ENCODE measurements at places on chromosomes 7 and 10. TPM values are rescaled to one million over a fixed set of nuclear protein-coding genes. Genes with fewer than 3 reads are reported as not detected.

The CASTOR2 gene
- 39.6 TPM for total RNA-seq

The WDR86 gene
- total RNA-seq = 71.8 TPM

The TRPV6 gene
- 1.9 TPM for total RNA-seq

The TMEM176A gene
- 18.2 TPM for total RNA-seq

The PRPS1L1 gene
- total RNA-seq = not detected

The RAMP3 gene
- not detected for total RNA-seq

The SSC4D gene
- total RNA-seq = 17.3 TPM

The OGDHL gene
- total RNA-seq = 35.4 TPM

The DPYSL4 gene
- total RNA-seq = 58.0 TPM

The RNF133 gene
- total RNA-seq = 0.80 TPM

The DRGX gene
- not detected for total RNA-seq

The COL17A1 gene
- total RNA-seq = not detected

The IFIT2 gene
- total RNA-seq = not detected

The VWA2 gene
- not detected for total RNA-seq

The NANOS1 gene
- 1.5 TPM for total RNA-seq

The SLIT1 gene
- total RNA-seq = 11.0 TPM

The NPFFR1 gene
- total RNA-seq = not detected

The GDF10 gene
- 4.0 TPM for total RNA-seq

The SP4 gene
- 8.7 TPM for total RNA-seq

The ELOVL3 gene
- total RNA-seq = not detected

The ADAMTS14 gene
- total RNA-seq = 0.63 TPM

The FAM25G gene
- not detected for total RNA-seq

The MORN4 gene
- total RNA-seq = 16.8 TPM

The TBX20 gene
- 240 TPM for total RNA-seq

The GIMAP7 gene
- not detected for total RNA-seq

The CRHR2 gene
- total RNA-seq = 0.92 TPM

The MOGAT3 gene
- total RNA-seq = not detected
